HCT116 (cell line): ENCODE measurements at places on chromosomes 3 and 15. TPM values are rescaled to one million over a fixed set of nuclear protein-coding genes. Genes with fewer than 3 reads are reported as not detected.

NPAP1 gene
- not detected for total RNA-seq

MASP1 gene
- not detected for total RNA-seq

GOLGA8O gene
- 0.49 TPM for total RNA-seq

CGNL1 gene
- total RNA-seq, result 2.2 TPM

ABCC5 gene
- total RNA-seq, result 16.9 TPM

ACAN gene
- total RNA-seq, result not detected

CHST13 gene
- 0.91 TPM for total RNA-seq

DNA sequence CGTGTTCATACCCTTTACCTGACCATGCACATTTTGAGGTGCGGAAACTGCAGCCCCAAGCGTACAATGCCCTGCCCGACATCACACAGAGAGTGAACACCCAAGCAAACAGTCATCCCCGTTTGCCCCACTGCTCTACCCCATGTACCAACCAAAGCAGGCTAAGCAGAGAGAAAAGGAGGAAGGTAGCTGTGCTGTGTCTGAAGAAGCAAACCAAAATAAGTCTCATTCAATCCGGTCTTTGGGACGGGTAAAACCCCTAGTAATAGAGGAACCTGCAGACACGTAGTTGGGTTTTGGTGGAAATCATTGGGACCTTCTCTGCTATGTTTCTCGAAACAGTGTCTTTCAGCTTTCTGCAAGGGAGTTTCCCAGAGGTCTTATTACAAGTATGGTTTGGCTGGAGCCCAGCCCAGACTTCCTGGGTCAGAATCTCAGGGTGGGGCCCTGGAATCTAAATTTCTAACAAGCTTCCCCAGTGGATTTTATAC lies 164.6 kb upstream of the HES1 start:
- no peaks in the 10 kb centered on the region; the same call in none of the 2 replicates for H3K27me3 ChIP-seq
- H3K27ac ChIP-seq, result no peak overlapping the region
- H3K4me1 ChIP-seq, result peaks cover 8% of the 10 kb centered on the region; the same call in 1 of the 2 replicates
- DNase-seq, result no peak
- H3K36me3 ChIP-seq, result no peaks in the 10 kb centered on the region
- H3K4me3 ChIP-seq, result no peak overlapping the region

DNA sequence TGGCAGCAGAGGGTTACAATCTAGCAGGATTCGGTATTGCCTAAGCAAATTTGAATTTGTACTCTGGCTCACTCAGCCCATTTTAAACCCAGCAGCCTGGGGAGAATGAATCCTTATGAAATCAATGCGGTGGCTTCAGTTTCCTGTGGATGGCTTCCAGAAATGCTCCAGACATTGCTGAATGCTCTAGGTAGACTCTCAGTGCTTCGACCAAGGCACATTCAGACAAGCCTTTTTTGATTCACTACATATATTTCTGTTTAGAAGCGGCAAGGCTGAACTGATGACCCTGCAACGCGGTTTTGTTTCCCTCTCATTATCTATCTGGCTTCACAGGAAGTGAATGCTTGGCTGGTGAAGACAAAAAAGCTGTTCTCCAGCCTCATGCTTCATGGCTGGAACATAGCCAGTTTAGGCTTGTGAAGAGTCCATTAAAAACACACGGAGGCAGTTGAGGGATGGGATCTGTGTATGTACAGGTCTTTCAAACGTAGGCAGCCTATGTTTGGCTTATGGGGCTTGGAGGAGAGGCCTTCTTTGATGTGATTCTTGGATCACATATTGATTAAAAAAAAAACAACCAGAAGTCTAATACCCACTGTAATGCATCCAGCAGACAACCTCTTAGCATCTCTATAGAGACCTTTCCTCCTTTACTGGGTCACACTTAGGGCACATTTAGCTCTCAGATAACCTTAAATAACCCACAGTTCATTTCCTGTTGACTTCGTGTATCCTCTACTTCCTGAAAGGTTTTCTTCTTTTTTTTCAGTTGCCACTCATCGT lies 400.2 kb upstream of the TBL1XR1 start:
- H3K4me1 ChIP-seq, result peaks cover 29% of the 10 kb centered on the region
- DNase-seq, result no peak
- no peaks in the 10 kb centered on the region for H3K36me3 ChIP-seq
- H3K4me3 ChIP-seq, result no peak overlapping the region
- no peaks in the 10 kb centered on the region for H3K27me3 ChIP-seq

DNA sequence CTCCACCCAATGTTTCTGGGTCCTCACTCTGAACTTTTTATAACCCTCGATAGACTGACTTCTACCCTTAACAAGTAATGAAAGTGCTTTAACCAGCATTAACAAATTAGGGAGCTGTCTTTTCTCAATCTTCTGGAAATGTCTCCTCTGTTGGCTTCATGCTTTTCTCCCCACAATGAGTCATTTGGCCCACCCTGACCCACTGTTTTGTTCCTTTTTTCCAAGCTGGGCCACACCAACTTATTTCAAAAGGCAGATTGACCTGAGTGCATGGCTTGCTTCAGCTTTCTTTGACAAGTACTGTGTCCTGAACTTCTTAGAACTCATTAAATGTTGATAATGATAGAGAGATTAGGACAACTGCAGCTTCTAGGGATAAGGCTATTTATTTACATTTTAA lies 199.6 kb upstream of the SEMA6D start:
- no peaks in the 10 kb centered on the region for H3K4me1 ChIP-seq
- no peaks in the 10 kb centered on the region for H3K27me3 ChIP-seq
- no peaks in the 10 kb centered on the region for H3K36me3 ChIP-seq
- H3K4me3 ChIP-seq, result no peak overlapping the region

- H3K27me3 ChIP-seq, result 0 out of 2 replicates have a peak, but pooled peaks cover 3% of the 10 kb centered on the region
- H3K4me3 ChIP-seq, result no peak overlapping the region
- no peaks in the 10 kb centered on the region for H3K36me3 ChIP-seq
- DNase-seq, result no peak
Observed at GRCh38 chr3:4568841-4569240, 75.7 kb downstream of the ITPR1 start.

GRCh38 chr3:191358929-191359328 lies 28.6 kb upstream of the UTS2B start:
- peak overlapping the region; percentile 5; the same call in 1 of the 2 replicates for H3K27ac ChIP-seq
- peaks cover 9% of the 10 kb centered on the region; the same call in 1 of the 2 replicates for H3K36me3 ChIP-seq
- no peak overlapping the region for H3K4me3 ChIP-seq

DNA sequence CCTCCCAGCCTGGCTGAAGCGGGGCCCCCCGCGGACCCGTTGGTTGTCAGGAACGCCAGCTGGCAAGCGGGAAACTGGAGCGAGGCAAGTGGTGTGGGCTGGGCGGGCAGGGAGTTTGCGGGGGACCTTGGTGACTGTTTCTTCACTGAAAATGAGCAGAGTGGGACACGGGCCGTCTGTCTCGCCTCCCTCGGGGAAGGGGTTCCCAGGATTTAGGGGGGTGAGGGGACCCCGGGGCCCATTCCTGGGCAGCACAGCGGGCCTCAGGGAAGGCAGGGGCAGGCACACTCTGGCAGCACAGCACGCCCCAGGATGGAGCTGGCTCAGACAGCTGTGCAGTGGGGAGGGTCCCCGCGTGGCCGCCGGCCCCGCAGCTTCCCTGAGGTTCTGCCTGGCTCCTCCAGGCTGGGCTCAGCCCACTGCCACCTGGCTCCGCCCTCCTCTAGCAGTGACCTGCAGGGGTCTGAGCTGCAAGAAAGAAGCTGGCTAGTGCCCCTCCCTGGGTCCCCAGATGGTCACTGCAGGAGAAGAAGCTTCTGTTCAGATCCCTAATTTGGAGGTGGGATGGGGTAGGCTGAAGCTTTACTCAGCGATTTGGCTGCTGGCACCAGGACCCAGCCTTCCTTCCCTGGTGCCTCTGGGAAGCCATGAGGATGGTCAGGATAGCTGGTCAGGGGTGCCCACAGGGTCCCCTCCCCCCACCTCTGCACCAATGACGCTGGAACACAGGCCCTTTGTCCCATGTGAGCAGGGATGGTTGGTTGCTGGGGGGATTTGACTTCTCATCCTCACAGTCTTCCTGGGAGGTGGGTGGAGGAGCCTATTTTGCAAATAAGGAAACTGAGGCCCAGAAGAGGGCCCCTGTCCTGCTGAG lies 90.4 kb downstream of the TBC1D2B start:
- no peaks in the 10 kb centered on the region for H3K4me1 ChIP-seq
- H3K27ac ChIP-seq, result no peak overlapping the region
- H3K36me3 ChIP-seq, result no peaks in the 10 kb centered on the region
- no peak overlapping the region for H3K4me3 ChIP-seq

- no peak overlapping the region for H3K27ac ChIP-seq
- H3K27me3 ChIP-seq, result peaks cover 33% of the 10 kb centered on the region
- H3K36me3 ChIP-seq, result no peaks in the 10 kb centered on the region
- no peak for DNase-seq
- no peaks in the 10 kb centered on the region for H3K4me1 ChIP-seq
- no peak overlapping the region for H3K4me3 ChIP-seq
Observed at GRCh38 chr3:181493423-181493822, 218.3 kb upstream of the SOX2 start.
